AG08395 (cell line): ENCODE measurements at places on chromosomes 3 and 15.

DNA sequence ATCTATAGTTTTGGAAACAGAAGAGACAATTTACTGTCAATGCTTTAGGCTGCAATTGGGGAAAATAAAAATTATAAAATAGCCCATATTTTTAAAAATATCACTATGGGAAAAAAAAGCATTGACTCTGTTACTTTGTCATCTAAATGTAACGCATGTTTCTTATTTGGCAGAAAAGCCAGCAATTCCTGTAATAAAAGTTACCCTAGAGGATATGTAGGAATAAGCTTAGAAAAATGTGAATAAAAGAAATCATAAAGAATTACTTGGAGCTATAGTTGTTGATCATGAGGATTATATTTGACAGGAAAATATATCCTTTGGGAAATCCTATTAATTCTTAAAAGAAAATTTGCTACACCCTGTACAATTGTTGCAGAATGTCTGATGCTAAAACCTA is 515.4 kb upstream of the IL12A start:
- no peak for DNase-seq

- no peak for DNase-seq
These were observed 81.2 kb downstream of the IGF1R start for GRCh38 chr15:98729446-98730042.

DNA sequence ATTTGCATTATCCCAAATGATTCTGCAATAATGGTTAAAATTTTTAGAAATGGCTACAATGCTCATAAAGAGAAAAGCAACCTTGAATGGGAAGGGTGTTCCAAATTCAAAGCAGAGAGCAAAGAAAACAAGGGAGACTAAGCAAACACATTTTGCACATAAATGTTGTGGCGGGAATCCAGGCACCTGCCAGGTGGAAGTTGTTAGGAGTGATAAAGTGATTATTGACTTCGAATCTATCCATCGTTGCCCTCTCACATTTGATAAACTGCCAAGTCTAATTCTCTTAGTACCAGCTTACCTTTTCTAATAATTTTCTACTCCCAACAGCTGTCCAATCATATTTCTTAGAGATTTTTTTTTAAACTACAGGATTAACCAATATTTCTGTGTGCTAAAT is 244.5 kb downstream of the CACNA2D3 start:
- DNase-seq: no peak

DNA sequence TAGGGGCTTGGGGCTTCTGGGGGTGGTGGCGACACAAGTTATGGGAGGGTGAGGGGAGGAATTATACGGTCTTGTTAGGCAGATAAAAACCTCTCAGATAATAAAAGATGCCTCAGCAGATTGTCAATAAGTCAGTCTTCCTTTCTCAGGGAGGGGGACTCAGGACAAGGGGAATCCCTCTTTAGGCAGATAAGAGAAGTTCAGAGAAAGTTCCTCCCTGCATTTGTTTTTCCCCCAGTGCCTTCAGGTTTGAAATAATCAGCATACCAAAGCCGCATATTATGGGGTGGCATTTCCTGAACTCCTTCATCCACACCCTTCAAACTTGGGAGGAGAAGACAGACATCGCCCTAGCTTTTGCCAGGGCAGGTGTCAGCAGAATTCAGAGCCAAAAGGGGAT is 8.5 kb downstream of the PPCDC start:
- no peak for DNase-seq

- peak; percentile 59 for DNase-seq
These were observed 999 bp upstream of the KIF7 start for GRCh38 chr15:89656116-89656815.

DNA sequence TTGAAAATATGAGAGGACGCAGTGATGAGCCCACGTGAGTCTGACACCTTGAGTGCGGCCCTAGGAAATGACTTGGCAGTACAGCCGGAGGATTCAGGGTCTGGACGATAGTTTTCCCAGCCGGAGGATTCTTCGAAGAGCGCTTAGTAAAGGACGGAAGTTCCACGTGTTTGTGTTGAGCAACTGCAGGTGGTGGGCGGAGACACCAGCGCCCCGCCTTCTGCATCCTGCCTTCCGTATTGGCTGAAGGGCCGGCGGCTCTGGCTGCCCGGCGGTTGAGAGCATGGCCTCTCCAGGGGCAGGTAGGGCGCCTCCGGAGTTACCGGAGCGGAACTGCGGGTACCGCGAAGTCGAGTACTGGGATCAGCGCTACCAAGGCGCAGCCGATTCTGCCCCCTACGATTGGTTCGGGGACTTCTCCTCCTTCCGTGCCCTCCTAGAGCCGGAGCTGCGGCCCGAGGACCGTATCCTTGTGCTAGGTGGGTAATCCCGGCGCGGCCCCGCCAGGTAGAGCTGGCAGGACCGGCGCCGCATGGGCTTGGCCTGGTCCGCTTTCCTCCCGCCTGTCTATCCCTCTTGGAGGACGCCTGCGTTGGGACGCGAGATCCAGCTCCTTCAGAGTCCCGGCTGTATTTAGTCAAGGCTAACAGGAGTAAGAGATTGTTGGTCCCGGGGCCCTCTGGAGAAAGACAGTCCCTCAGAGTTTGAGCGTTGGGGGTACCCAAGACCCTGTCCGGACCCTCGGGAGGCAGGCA is at the start of gene EEF1AKMT4:
TSS of gene EEF1AKMT4 (plus strand) at position 261 of the 755 bp plus-strand sequence. CDS start at position 284, 23 bp downstream.
- peak; percentile 96 for DNase-seq

DNA sequence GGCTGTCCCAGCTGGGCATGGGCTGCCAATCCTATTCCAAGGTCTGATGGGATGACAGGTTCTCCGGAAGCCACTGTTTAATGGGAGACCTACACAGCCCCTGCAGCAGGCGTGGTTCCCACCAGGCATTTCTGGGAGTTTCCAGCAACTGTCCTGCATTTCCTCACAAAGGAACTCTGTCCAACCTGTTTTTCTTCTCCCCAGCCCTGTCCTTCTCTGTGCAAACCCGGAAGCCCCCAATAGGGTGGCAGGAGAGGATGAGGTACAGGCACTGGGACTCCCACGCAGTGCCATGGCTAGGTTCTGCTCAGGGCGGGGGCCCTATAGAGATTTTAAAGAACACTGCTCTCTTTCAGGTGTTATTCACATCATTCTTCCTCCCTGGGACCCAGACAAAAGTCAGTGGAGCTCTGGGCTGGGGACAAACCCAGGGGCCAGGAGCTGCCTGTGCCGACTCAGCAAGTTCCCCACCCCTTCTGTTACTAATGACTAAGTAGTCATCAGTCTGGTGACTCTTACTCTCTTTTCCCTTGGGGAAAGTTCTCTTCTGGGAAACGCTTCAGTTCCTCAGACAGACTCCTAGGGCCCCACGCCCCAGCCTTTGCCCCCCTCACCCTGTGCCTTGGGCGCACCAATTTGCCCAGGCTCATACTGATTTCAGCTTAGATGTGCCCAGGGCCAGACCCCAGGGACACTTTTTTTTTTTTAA is 97.7 kb downstream of the CD47 start:
- DNase-seq: peak; percentile 80

DNA sequence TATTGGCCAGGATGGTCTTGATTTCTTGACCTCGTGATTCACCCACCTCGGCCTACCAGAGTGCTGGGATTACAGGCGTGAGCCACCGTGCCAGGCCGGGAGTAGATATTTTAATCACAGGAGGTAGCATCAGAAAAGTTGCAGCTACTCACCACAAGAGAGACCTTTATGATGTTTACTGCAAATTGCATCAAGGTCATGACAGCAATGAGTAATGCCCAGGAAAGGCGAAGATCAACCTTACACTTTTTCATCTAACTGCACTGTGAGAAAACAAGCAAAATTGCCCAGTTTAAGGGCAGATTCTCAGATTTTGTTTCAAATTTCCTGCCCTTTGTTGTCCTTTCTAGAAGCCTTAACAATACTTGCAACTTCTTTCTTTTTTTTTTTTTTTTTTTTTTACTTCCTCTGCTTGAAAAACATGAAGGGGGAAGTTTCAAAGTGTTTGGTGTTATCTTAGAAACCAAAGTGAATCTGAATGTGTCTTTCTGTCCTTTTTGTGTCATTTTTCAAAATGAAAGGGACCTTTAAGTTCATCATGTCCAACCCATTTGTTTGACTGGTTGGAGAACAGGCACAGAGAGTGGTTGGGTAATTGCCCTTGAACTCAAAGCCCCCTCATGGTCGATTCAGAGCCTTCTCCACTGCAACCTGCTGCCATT is 25.0 kb downstream of the TGFBR2 start:
- DNase-seq: no peak

DNA sequence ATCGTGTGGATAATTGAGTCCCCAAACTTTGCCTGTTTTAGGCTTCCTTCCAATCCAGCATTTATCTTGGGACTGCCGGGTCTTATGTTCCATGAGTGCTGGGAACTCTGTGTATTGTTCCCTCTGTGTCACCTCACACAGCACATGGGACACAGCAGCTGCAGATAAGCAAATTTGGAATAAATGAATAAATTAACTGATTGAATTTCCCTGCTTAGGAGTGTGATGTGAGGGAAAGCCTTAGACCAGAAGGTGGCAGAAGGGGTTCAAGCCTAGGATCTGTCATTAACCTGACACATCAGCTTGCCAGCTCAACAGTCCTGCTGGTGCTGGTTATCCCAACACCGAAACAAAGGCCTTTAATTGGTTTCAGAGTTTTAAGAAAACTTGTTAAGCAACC is 114.3 kb downstream of the OXSM start:
- DNase-seq: no peak

DNA sequence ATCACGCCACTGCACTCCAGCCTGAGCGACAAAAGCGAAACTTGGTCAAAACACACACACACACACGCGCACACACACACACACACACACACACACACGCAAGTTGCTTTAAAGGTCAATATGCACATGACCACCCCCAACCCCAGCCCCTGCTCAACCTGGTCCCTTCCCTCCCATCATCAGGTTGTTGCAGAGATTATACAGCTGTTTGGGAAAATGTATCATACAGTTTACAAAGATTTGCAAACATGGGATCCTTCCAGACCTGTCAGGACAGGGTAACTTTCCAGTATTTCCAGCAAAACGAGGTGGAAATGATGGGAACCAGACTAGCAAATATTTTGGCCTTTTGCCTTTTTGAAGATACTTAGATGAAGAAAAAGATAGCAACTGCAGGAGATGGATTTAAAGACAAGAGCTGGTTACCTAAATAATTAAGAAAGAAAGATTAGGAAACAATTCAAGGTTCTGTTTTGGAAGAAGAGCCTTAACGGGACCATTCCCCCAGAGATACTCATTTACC is 80.2 kb downstream of the TNIK start:
- DNase-seq: no peak

DNA sequence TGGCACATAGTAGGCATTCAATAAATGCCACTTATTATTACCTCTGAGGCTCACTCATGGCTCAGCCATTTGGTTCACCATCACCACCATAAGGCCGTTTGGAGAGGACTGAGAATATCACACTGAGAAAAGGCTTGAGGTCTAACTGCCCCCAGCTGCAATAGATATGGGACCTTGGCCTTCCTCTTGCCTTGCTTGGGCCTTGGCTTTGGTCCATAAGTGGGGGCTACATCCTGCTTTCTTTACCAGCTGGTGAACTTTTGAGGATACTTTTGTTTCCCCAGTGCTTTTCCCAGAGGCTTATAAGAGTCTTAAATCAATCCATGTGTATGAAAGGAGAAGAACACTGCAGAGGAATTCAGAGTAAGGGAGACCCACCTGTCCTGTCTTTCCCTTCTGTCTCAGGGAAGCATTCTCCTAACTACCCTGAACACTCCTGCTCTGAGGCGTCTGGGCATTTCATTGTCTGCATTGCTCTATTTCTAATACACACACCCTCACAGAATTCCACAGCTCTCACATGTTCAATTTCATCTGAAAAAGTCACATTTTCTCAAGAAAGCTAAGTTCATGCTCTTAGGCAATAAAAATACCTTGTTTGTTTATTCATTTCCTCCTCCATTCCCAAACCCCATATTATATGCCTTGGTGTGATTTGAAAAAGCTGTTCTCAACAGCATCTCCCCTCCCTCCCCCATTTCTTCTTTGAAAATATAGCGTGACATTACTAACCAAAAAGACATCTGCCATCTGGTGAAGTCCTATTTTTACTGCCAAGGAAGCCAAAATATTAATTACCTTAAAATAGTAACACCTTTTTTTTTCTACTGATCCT is 22.5 kb upstream of the KCNMB2 start:
- DNase-seq: peak; percentile 78

DNA sequence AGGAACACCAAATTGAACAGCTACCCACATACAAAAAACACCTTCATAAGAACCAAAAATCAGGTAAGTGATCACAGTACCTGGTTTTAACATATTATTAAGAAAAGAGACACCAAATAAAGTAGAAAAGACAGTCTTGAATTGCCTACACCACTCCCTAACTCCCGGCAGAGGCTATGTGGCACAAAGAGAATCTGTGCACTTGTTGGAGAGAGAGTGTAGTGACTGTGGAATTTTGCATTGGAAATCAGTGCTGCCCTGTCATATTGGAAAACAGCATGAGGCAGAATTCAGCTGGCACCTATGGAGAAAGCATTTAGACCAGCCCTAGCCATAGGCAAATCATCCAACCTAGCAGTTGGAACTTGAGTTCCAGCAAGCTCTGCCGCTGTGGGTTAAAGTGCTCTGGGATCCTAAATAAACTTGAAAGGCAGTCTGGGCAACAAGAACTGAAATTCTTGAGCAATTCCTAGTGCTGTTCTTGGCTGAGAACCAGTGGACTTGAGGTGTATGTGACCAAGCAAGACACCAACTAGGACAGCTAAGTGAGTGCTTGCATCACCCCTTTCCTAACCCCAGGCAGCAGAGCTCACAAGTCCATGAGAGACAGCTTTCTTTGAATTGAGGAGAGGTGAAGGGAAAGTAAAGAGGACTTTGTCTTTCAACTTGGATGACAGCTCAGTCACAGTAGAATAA is 969.6 kb upstream of the ALCAM start:
- no peak for DNase-seq

- no peak for DNase-seq
These were observed 191.3 kb downstream of the SHOX2 start for GRCh38 chr3:157914882-157915281.

DNA sequence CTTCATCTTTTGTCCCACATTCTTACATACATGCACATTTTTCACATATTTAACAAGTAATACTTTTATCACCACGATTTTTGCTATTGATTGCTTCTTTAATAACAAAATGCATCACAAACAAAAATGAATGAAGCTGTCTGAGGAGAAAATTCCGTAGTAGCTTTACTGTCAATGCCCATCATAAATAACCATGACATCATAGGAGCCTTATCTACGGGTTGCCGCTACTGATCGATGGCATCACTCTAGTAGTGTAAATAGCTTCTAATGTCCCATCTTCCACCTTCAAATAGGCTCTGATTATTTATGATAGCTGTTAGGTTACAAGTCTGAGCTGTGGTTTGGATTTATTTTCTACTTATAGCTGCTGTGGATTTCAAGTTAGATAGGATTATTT is 323.4 kb downstream of the MECOM start:
- DNase-seq: no peak

DNA sequence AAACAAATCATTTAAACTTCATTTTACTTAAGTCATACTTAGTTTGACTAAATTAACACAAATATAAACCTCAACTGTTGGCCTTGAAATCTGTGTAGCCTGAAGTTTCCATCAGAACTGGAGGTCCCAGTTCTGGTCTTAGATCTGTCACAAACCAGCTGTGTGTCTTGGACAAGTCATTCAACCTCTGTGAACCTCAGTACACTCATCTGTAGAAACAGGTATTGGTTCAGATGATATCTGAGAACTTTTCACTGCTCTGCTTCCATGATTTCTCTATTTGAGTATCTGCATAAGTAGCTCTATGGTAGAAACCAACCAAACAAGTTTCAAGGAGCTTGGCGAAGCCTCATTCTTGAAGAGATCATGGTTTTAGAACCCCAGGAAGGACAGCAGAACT is 60.4 kb upstream of the SLC2A2 start:
- DNase-seq: no peak

- DNase-seq: no peak
These were observed 195.2 kb upstream of the DPPA4 start for GRCh38 chr3:109532257-109533216.
